ENCODE measurements at places on chromosomes 11 and 22.
A peak's percentile ranks its signal among the peaks of the same experiment; 100 is the strongest.

GRCh38 chr11:112771851-112772250, 189.4 kb upstream of the NCAM1 start:
- no peak for DNase-seq

- no peak for DNase-seq
These were observed at the start of gene KMT5B for GRCh38 chr11:68213135-68213515. KMT5B (minus strand) TSS chr11:68213296; CDS start chr11:68190076, 23,220 bp downstream.

GRCh38 chr22:18085188-18085587, 7.4 kb downstream of the PEX26 start:
- DNase-seq: no peak

- DNase-seq: no peak
These were observed 41.8 kb upstream of the ZBTB16 start for GRCh38 chr11:114017723-114018122.

DNA sequence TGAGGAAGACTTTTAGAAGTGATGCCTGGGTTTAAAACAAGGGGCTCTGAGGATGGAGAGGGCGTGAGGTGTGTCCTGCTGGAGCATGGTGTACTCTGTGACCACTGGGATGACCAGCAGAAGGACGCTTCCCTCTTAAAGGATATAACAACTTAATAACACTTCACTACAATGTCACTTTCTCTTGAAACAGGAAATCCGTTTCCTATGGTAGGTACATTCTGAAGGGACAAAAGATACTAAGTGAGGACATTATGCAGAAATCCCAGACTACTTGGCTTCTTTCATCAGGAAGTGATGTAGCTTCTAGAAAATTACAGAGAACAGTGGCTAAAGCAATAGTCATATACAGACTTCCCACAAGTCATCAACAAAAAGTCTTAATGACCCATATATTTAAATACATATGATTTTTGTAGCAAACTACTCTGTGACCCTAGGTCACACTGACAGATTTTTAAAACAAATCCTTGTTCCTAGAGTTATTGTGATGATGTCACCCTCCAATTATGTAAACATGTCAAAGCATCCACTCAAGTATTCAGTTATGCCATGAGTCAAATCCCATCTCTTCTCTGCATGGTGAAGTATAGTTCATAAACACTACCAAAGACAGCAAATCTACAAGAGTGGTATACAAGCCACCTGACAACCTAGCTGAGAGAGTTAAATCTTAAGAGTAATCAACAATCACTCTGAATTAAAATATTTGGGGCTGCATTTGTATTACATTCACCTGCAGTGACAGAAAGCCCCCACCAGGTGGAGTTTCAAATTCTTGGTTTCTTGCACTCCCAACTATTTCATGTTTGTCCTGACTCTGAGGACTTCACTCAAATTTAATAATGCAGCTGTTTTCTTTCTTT, 32.8 kb downstream of the PITPNB start:
- peak; percentile 19 for DNase-seq

GRCh38 chr22:19346677-19347265, 55.3 kb upstream of the CLTCL1 start:
- no peak for DNase-seq

- no peak for DNase-seq
These were observed 230.7 kb downstream of the JRKL start for GRCh38 chr11:96620464-96621044.

DNA sequence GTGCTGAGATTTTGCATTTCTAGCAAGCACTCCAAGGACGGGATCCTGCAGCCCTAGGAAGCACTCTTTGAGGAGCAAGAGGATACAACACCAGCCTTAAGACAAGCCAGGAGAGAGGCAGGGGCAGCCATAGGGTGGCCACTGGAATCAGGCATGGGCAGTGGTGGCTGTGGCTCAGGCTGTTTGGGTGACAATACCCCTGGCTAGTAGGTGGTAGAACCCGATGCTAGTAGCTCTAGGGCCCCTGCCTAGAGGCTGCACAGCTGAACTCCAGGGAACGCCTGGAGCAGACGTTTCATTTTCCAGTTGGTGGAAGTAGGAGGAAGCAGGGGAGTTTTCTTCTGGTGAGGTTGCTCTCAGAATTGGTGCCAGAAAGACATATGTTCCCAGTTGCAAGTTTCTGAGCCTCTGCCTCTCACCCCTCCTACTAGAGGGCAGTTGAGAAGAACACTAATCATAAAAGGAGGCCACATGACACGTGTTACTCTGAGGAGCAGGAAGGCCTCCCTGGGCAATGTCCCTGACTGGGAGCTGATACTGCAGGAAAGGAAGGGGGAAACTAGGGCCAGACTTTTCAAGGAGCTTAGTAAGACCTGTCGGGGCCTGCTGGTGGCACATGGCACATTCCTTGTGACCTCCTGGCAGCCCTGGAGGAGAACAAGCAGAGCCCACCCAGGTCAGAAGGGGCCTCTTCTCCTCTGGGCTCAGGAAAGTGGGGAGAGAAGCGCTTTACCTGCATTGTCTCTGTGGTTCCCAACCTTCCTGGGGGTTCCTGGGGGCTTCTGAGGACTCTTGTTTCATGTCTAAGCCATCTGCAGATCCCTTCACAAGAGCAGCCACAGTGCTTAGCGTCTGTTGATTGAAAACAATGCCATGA, 56.6 kb upstream of the DRD2 start:
- no peak for DNase-seq

DNA sequence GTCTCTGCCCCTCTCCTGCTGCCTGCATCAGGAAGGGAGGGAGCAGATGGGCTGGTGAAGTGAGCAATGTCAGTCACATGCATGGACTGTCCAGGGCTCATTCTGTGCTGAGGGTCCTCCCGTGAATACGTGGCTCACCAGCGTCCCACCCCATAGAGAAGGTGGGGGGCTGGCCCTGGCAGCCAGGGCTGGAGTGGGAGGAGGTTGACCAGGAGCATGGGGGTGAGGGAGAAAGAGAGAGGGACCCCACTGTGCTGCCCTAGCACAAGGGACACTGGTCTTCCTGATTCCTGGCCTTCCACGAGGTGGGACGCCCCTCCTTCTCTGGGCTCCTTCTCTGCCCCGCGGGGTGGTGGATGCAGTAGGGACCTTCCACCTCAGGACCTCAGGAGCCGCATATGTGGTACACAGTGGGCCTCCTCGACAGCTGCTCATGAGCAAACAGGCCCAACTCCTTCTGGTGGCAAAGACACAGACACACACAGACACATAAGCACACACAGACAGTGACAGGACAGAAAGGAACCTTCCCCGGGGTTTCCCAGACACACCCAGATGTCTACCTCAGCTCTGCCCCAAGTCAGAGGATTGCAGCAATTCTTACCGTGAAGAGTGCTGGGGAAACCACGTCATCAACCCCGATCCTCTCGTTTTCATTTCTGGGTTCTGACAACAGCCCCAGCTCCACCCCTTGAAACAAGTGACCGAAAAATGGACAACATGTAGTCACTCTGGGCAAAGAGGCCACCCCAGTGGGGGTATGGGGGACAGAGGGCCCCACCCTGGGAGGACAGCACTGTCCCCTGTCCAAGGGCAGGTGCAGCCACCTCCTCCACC, 3.6 kb upstream of the APOBEC3A start:
- no peak for DNase-seq

GRCh38 chr22:40534379-40535188, 101.9 kb downstream of the MRTFA start:
- no peak for DNase-seq

DNA sequence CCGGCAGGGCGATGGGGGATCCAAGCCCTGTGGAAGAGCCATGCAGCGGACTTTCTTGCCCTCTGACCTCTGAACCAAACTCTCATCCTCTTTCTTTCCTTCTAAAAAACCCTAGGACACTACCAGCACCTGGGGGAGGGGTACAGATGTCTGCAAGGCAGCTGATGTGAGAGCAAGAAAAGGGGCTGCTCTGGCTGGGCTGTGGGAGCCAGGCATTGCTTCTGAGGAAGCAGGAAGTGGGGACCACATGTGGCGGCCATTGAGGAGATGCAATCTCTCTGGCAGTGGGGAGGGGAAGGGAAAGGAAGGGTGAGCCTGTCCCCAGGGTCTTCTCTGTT, 36.0 kb downstream of the FAM83F start:
- DNase-seq: no peak

DNA sequence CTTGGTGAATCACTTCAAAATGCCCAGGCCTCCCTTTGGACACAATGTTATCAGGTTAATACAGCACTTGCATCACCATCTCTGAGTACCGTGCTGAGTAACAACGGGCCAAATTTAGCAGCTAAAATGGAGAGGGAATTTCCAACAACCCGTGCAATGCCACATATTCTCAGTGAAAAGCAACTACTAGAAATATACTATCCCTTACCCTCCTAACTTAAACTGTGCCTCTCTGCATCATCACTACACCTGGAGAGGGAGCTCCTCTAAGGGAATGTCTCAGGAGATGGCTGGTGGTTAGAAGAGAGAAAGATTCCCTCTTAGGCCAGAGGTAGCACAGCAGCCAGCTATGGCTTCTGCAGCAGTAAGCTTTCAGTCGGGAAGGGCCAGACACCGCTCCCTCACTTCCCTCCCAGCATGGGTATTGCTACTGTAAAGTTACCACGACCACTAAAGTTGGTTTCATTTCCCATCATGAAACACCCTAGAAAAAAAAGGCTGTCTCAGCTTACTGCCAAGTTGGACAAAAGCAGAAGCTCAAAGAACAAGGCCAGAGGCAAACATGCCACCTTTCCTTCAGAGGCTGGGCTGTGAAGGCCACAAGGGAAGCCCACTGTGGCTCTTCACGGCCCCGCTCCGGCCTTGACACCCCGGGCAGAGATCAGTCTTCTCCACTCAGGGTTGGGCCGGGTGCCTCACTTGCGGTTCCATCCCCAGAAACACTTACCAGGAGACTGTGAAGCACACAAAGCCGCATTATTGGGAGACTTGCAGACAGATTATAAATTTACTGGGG, 3.9 kb downstream of the MAML2 start:
- DNase-seq: no peak

DNA sequence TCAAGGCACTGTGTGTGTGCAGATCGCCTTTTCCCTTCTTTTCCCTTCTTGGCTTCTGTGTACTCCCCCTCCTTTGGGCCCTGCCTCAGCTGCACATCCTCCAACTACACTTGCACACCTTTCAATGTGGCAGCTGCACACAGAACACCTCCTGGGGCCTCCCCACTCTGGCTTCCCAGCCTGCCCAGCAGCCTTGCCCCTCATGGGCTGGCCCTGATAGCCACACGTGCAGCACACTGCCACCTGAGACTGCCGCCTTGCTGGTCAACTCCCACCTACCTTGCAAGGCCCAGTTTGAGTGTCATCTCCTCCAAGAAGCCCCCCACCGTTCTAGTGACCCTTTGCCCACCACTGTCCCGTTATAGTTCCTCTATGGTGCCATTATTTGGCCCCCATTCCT, 77.3 kb upstream of the ARFGAP3 start:
- no peak for DNase-seq

DNA sequence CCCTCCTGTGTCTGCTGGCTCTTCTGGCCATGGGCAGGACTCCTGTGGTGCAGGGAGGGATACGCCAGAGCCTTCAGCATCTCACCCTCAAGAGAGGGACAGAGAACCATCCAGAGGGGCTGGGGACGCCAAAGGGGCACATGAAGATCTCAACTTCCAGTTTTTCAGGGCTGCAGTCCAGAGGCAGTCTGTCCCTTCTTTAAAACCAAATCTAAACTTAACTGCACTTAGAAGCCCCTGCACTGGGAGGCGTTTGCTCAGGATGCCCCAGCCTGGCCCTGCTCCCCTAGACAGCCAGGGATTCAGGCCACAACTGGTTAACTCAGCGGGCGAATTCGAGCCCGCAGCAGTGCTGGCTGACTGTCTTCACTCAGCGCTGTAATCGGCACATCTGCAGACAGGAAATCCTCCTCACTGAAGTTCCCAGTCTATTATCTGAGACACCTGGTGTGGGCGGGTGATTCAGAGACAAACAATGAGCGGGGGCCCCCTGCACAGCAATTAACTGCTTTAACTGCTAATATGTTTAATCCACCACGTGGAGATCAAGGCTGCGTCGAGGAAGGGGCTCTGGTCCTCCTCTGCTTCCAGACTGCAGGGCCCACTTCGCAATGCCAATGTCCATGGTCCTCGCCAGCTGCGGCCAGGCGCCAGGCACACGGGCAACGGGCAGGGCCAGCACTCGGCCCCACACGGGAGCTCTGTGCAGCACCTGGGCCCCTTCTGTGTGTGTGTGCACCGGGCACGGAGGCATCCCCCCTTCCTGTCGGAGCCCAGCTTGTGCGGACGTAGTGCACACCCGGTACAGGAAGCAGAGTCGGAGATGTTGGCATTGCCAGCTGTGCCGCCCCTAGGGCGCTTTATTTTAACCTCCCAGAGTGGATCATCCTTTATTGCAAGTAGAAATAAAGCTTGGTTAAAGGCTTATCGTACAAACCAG, 36.9 kb upstream of the GNB1L start:
- DNase-seq: peak; percentile 60

- DNase-seq: no peak
These were observed 13.0 kb upstream of the EIF3D start for GRCh38 chr22:36541831-36542411.

DNA sequence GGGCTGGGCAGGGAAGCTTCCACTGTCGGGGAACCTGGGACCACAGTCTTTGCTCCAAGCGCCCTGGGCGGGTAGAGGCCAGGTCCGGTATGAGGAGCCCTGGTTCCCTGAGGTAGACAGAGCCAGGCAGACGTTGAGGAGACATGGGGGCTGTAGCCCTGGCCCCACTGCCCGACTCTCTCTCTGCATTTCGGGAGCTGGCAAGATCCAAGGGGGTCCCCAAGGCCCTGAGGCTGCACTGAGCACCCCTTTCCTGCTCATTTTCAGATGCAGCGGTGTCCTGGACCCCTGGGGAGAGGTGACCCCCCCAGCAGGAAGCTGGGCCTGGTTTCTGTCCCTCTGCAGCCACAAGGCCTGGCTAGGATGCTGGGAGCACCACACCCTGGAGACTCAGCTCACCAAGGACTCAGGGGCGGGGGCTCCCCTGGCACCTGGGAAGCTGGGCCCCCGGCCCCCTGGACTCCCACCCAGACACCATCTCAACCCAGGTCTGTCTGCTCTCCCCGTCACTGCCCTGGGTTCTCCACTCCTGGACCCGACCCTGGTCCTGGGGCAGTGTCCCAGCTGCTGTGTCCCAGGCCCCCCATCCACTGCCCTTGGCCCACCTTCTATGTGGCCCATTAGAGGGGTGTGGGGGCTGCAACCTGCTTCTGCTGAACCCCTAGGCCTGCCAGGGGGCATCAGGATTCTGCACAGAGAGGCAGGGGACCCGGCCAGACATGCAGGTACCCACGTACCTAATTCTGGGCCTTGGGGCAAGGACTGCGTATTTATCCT, 15.0 kb upstream of the MUC6 start:
- no peak for DNase-seq

GRCh38 chr11:125772834-125773505, 5.7 kb downstream of the PATE2 start:
- DNase-seq: no peak

DNA sequence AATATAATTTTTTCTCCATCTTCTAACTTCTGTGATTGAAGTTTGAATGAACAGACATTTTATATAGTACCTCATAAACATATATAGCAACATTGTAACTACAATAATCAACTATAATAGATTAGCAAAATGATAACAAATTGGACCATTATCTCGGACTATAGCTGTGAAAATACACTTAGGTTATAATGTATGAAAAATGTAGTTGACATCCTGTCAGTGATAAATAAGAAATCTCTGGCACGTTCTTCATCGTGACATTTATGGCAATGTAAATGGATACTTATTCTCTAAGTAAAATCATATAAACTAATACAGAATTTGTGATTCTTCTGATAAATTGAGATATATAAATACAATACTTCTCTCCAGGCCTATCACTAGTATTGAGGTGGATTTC, 333.3 kb downstream of the GUCY1A2 start:
- DNase-seq: no peak

GRCh38 chr11:11532574-11532973, 89.2 kb downstream of the GALNT18 start:
- DNase-seq: no peak
